ENCODE measurements at places on chromosomes 4 and X.

DNA sequence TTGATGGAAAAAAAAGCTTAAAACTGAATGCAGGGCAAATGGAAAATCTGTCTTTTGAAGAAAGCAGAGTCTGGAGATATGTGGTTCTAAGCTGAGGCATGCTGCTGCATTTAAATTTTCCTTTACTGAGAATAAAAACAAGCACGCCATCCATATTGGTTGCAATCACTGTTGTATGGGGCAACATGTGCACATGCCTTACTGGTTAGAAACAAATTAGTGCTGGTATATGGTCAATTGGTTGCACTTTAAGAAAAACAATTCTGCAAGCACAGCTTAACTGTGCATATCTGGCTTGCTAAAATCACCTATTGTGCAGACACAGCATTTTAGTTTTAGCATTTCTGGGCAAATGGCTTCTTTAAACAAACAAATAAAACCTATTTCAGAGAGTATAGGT lies 239.1 kb downstream of the NDST4 start:
- no peaks in the 10 kb centered on the region for H3K36me3 ChIP-seq
- H3K27me3 ChIP-seq = no peaks in the 10 kb centered on the region
- H3K27ac ChIP-seq = no peak overlapping the region

DNA sequence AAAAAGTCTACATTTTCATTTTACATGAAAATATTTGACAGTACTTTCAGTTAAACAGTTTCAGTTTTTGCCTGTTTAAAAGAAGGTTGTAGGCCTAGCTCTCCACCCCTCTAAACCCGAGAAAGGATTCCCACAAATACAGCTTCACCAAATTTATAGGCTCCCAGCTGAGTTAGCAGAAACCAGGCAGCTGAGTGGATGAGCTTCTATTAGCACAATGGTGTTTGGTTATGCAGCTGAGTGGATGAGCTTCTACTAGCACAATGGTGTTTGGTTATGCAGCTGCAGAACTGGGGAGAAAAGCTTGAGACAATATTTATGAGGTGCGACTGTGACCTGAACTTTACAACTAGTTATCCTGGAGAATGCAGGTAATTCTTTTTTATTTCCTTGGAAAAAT lies 36.6 kb upstream of the PAQR3 start:
- no peaks in the 10 kb centered on the region for H3K27me3 ChIP-seq
- peaks cover 5% of the 10 kb centered on the region for H3K4me1 ChIP-seq
- no peak overlapping the region for H3K27ac ChIP-seq
- no peaks in the 10 kb centered on the region for H3K36me3 ChIP-seq

- H3K27me3 ChIP-seq = no peaks in the 10 kb centered on the region
- H3K4me3 ChIP-seq = no peak overlapping the region
- H3K4me1 ChIP-seq = no peaks in the 10 kb centered on the region
These were observed 8.2 kb downstream of the PRRG3 start for GRCh38 chrX:151703487-151703886.

DNA sequence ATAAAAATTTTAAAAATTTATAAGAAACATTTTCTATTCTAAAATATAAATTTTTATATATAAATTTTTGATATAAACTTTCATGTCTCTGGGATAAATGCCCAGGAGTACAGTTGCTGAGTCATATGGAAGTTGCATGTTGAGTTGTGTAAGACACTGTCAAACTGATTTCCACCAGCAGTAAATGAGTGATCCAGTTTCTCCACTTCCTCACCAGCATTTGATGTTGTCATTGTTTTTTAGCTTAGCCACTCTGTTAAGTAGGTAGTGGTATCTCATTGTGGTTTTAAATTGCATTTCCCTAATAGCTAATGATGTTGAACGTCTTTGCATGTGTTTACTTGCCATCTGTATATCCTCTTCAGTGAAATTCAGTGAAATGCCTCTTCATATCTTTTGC lies 66.5 kb downstream of the MAMLD1 start:
- H3K4me3 ChIP-seq = no peak overlapping the region
- no peaks in the 10 kb centered on the region for H3K4me1 ChIP-seq
- no peak for ATAC-seq
- H3K27me3 ChIP-seq = no peaks in the 10 kb centered on the region
- no peaks in the 10 kb centered on the region for H3K36me3 ChIP-seq

DNA sequence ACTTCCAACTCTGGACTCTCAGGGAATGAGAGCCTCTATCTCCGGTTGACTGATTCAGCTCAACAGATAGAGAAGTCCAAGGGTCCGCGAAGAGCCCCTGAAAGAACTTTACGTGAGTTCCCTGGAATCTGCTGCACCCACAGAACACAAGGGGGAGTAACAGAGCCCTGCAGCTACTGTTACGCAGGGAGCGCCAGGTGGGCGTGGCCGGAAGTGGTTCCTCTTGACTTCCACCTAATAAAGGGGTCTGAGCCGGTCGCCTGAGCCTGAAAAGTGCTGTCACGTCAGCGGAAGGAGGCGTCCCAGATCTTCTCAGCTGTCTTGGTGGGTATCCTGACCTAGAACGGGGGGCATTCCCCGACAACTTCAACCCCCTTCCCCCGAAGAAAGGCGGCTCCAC lies at the start of gene MAGEB6:
TSS of gene MAGEB6 (plus strand) at position 237 of the 400 bp plus-strand sequence. CDS start 1,407 bp downstream, outside the sequence.
- H3K27me3 ChIP-seq = no peaks in the 10 kb centered on the region
- no peaks in the 10 kb centered on the region for H3K36me3 ChIP-seq
- H3K4me1 ChIP-seq = no peaks in the 10 kb centered on the region

- ATAC-seq = no peak
- no peaks in the 10 kb centered on the region for H3K36me3 ChIP-seq
- peaks cover 25% of the 10 kb centered on the region for H3K4me1 ChIP-seq
- no peaks in the 10 kb centered on the region for H3K27me3 ChIP-seq
These were observed 1.5 kb upstream of the BCOR start for GRCh38 chrX:40099055-40099958.

DNA sequence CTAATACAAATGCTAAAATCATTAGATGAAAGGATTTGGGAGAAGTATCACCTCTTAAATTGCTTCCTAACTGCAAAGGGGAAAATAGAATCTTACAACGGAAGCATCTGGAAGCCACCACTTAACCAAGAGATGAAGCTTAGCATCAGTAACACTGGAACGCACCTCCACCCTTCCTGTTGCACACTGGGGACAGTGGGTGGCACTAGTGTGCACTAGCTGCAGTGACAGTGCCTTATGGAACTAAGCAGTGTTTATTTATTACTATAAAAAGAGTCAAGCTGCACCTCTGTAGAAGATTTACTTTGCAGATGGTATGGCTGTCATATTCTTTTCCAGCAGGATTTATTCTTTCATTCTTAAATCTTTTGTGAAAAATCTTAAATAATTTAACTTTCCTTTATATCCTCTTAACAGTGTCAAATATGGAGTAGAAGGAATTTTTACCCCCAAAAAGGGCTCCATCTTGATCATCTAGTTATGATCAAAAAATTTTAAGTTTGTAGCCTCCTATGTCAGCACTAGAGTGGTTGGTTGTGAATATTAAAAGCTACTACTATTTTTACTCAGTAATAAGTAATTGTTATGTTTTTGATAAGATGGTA lies 76.7 kb downstream of the SCD5 start:
- no peak overlapping the region for H3K27ac ChIP-seq
- peaks cover 20% of the 10 kb centered on the region for H3K4me1 ChIP-seq
- ATAC-seq = no peak
- no peaks in the 10 kb centered on the region for H3K36me3 ChIP-seq

DNA sequence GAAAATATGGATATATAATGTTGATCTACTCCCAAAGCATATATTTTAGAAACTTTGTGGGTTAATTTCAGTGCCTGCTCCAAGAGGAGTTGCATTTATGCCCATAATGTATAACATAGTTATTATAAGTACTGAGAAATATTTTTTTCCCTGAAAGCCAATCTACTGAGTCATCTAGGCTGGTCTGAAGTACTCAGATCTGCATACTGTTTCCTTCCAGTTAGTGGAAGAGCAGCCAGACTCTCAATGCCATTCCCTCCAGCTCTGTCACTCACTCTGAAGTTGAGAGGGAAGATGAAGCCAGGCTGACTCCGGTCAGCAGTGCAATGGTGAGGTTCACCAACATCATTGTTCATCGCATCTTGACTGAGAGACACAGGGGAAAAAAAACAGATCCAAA lies 505.1 kb downstream of the PPARGC1A start:
- no peaks in the 10 kb centered on the region for H3K36me3 ChIP-seq
- H3K4me1 ChIP-seq = no peaks in the 10 kb centered on the region
- H3K27ac ChIP-seq = no peak overlapping the region
- ATAC-seq = no peak
- no peaks in the 10 kb centered on the region for H3K27me3 ChIP-seq
- no peak overlapping the region for H3K4me3 ChIP-seq

DNA sequence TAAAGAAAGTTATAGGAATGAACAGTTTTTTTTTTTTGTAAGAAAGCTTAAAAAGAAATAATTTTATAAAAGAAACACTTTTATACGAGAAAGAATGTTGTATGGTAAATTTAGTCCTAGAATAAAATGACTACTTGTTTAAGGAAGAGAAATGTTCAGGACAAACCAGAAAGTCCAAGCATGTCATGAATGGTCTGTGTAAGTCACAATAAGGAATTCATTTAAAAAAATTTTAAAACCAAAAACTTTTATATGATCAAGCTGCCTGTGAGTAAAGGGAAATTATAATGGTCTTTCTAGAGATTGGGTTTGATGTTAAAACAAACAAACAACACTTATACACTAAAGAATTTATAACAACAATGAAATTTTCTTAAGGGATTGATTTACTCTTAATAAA lies 858.9 kb upstream of the PCDH7 start:
- no peak overlapping the region for H3K27ac ChIP-seq
- no peak overlapping the region for H3K4me3 ChIP-seq
- no peaks in the 10 kb centered on the region for H3K4me1 ChIP-seq
- no peak for ATAC-seq

GRCh38 chrX:124827258-124827845 lies 481.0 kb downstream of the SH2D1A start:
- H3K36me3 ChIP-seq = no peaks in the 10 kb centered on the region
- H3K27ac ChIP-seq = no peak overlapping the region
- H3K4me3 ChIP-seq = no peak overlapping the region
- no peaks in the 10 kb centered on the region for H3K27me3 ChIP-seq

DNA sequence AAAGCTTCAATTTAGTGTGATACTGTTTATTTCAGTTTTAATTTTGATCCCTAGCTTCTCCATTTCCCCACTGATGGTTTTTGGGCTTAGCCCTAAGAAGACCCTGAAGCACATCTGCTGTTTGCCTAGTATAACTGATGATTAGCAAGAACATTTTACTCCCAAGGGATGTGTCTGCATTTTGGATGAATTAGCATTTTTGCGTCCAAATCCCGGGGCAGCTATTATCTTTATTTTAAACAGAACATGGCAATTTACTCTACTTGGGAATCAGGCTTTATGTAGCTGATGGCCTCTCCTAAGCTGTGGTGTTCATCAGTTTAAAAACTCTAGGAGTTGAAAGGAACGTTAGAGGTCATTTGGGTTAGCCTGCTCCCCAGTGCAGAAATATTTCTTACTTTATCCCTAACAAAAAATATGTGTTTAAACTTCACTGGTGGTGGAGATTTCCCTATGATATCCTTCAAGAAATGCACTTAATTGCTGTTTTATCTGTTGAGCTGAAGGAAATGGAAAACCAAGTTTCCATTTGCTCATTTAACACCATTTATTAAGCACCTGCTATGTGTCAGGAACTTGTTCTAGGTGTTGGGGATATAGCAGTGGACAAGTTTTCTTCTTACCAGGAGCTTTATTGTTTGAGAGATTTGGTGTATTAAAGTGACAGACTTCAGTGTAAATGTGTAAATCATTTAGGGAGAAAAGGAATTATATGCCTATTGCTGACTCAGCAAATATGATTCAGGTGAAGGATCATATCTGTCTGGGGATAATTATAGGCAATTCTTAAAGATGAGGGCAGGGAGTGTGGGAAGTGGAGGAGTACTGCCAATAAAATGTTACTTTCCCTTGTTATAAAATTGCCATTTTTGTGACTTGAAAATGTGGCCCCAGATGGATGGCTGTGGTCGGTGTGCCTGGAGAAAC lies 3.4 kb downstream of the SEPTIN11 start:
- H3K36me3 ChIP-seq = no peaks in the 10 kb centered on the region
- no peaks in the 10 kb centered on the region for H3K4me1 ChIP-seq
- no peaks in the 10 kb centered on the region for H3K27me3 ChIP-seq
- H3K4me3 ChIP-seq = no peak overlapping the region
- H3K27ac ChIP-seq = no peak overlapping the region
- ATAC-seq = no peak

- H3K4me3 ChIP-seq = no peak overlapping the region
- H3K36me3 ChIP-seq = no peaks in the 10 kb centered on the region
These were observed 420.3 kb downstream of the FAT4 start for GRCh38 chr4:125735102-125735501.

DNA sequence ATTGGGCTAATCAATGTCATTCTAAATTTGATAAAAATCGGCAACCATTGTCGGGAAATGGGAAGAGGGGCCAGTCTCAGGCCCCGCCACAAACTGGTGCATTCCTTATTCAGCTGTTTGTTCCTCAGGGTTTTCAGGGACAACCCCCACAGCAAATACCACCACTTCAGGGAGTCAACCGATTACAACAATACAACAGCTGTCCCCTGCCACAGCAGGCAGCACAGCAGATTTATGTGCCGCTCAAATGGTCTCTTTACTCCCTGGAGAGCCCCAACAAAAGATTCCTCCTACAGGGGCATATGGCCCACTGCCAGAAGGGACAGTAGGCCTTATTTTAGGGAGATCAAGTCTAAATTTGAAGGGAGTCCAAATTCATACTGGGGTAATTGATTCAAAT lies 61.8 kb downstream of the ZNF732 start:
- H3K4me3 ChIP-seq = no peak overlapping the region
- H3K4me1 ChIP-seq = peaks cover 13% of the 10 kb centered on the region
- no peaks in the 10 kb centered on the region for H3K27me3 ChIP-seq
- ATAC-seq = no peak
- H3K27ac ChIP-seq = no peak overlapping the region

Measured in gastroesophageal sphincter (tissue), 4 donors.